ENCODE measurements at places on chromosomes 12 and 14.
A peak's percentile ranks its signal among the peaks of the same experiment; 100 is the strongest.

DNA sequence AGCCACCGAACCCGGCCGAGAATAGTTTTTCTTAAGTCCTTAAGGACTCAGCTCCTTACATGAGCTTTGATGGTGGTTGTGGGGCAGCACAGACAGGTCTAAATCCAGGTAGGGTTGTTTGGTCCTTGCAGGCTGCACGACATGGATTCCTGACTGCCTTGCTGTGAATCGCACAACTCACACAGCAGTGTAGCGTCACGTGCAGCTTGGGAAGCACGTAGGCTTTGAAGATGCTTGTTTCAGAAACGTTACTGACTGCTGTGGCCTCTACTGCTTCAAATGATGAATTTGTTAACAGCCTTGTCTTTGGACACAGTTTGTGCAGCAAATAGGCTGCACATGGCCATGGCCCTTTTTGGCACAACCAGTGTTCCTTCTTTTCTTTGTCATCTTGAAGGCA lies 29.9 kb downstream of the ZBTB42 start:
- DNase-seq = no peak

DNA sequence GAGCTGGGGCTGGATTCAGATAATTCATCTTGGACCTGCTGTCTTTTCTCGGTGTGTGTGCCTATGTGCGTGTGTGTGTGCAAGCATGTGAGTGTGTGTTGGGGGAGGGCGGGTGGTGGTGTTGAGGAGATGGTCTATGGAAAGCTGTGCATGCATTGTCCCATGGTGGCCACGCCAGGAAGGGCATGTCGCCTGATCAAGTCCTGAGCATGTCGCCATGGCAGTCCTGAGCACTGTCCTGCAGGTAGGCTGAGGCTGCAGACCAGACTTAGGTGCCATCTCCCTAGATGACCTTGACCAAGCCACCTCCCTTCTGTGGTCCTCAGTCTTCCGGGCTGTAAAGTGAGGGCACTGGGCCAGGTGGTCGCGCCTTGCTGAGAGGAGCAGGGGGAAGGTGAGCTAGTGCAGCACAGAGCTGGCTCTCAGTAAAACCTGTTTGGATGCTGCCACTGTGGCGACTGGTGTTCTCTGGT lies 81.4 kb downstream of the PAPOLA start:
- DNase-seq = no peak

DNA sequence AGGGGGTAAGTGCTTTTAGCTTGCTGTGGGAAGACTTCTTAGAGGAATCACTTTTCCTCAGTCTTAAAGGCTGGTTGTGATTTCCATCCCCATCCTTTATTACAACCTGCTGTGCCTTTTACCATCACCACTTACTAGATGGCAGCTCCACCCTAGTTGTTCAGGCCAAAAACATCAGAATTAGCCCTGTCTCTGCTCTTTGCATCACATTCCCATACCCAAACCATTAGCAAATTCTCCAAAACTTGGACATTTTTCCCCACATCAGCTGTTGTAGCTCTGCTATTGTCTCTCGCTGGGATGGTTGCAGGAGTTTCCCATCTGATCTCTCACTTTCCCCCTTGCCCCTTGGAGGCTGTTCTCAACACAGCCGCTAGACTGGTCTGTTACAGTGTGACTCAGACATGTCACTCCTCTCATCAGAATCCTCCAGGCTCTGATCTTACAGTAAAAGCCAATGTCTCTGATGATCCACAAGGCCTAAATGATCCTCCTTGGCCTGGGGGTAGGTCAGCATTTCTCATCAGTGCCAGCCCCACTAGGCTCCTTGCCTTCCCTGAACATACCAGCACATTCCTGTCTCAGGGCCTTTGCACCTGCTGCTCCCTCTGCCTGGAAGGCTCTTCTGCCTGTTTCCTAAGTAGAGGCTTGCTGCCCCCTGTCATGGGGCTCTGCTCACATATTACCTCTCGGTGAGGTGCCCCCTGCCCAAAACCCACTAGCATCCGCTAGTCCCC lies 102.5 kb downstream of the BEGAIN start:
- no peak for DNase-seq

GRCh38 chr14:68079941-68080697 lies 260.5 kb downstream of the RAD51B start:
- DNase-seq = no peak

DNA sequence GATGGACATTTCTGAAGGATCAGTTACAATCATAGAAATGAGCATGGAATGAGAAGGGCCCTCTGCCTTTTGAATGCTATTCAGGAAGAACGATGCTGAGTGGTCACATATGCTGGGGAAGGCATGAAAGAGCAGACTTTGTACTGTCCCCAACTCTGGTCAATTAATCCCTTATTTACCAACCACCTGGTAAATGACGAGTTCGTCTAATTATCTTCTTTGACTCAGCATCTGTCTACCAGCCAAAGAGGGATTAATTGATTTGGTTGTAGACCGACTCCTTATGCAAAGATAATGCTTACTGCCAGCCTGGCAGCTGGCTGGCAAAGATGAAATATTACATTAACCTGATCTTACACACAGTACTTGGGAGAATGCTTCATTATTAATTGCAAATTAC lies 152.2 kb downstream of the CHST11 start:
- no peak for DNase-seq

- DNase-seq = no peak
Observed at GRCh38 chr12:116222358-116222757, 55.1 kb downstream of the MED13L start.

GRCh38 chr14:93712838-93713724 lies 75.2 kb downstream of the PRIMA1 start:
- no peak for DNase-seq

- no peak for DNase-seq
Observed at GRCh38 chr14:92481811-92482555, 31.6 kb upstream of the RIN3 start.

DNA sequence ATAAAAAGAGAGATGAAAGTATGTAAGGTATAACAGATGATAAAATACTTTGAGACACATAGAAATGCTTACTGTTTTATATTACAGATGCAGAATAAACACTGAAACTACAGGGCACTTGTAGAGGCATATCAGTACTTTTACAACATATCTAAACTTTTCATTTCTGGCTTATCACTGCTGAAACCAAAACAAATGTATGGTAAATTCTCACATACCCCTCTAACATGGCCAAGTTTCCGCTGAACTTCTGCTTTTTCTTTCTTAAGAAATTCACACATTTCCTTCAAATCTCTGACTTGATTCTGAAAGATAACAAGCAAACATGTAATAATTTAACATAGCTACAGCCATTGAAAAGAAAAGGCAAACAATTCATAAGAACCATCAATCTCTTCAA lies 33.3 kb upstream of the C12orf50 start:
- DNase-seq = peak; percentile 24

DNA sequence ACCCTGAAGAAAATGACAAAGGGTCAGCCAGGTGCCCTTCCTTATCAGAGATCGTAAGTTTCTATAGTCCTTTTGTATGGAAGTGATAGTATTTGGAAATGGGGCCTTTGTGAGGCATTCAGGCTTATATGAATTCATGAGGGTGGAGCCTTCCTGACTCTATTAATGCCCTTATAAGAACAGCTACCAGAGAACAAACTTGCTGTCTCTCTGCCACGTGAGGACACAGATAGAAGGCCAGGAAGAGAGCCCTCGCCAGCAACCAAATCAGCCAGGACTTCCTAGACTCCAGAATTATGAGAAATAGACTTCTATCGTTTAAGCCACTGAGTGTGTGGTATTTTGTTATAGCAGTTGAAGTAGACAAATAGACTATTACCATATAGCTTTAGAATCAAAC lies 36.7 kb downstream of the TRMT5 start:
- no peak for DNase-seq

- DNase-seq = no peak
Observed at GRCh38 chr14:82710267-82710841, 1176.7 kb upstream of the SEL1L start.

DNA sequence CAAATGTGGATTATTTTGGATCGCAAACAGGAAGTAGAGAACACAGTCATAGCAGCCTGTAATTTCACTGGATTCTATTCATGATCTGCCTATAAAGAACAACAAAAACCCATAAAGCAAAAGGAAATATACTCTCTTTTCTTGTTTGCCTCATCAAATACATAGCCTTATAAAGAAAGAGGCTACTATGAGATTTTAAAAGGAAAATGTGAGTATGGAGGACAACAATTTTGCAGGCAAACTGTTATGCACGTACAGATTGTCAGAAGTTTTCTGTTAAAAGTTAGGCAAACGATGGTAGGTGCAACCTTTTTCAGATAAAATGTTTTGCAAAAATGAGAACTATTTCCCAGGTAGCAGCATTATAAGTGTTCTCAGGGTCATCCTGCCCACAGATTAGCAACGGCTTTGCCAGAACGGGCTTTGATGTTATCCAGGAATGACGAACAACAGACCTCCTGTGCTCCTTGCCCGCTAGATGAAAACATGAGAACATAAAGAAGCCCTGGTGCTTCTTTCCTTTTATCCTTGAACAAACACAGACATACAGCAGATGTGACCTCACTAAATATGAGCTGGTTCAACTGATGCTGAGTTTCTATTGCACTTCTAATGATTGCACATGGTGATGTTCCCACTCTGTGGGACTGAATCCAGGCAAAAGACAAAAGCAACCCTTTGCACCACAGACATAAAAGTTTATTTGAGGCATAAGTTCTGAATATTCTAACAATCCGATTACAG lies 88.1 kb downstream of the ITPR2 start:
- DNase-seq = no peak

GRCh38 chr12:132083614-132083940 lies 60.5 kb downstream of the DDX51 start:
- no peak for DNase-seq

GRCh38 chr14:49538852-49539251 lies 47.3 kb downstream of the RPS29 start:
- no peak for DNase-seq

DNA sequence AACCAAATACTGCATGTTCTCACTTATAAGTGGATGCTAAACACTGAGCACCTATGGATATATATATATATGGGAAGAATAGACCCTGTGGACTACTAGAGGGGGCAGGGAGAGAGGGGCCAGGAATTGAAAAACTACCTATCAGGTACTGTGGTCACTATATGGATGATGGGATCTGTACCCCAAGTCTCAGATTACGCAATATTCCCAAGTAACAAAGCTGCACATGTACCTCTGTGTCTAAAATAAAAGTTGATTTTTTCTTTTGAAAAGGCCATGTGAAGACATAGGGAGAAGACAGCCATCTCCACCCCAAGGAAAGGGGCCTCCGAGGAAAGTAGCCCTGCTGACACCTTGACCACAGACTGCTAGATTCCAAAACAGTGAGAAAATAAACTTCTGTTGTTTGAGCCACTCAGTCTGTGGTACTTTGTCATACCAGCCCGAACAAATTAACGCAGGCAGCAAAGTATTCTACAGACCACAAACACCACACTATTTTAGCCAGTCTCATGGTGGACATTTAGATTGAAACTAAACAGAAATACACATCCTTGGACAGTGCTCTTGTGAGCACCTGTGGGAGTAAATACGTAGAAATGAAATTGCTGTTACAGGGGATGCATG lies 197.1 kb downstream of the EFCAB11 start:
- no peak for DNase-seq

- no peak for DNase-seq
Observed at GRCh38 chr12:6821591-6822425, at the start of gene GPR162. TSS of gene GPR162 (plus strand) at chr12:6821821. CDS start at chr12:6823899, 2,078 bp downstream.

DNA sequence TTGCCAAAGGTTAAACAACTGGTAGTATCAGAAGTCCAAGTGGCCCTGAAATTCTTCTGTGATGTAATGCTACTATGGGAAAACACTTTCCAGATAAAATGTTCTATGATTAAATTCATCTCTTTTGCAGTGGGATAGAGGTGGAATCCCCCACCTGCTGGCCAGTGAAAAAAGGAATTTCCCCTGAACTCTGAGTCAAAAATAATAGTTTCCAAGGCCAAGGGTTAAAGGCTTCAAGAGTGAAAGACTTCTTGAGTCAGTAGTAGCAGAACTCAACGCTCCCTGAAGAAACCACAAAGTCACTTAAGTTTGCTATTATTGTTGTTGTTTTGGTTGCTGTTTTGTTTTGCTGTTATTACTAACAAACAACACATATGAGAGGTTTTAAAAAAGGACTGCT lies 330.8 kb downstream of the SOX5 start:
- DNase-seq = no peak

DNA sequence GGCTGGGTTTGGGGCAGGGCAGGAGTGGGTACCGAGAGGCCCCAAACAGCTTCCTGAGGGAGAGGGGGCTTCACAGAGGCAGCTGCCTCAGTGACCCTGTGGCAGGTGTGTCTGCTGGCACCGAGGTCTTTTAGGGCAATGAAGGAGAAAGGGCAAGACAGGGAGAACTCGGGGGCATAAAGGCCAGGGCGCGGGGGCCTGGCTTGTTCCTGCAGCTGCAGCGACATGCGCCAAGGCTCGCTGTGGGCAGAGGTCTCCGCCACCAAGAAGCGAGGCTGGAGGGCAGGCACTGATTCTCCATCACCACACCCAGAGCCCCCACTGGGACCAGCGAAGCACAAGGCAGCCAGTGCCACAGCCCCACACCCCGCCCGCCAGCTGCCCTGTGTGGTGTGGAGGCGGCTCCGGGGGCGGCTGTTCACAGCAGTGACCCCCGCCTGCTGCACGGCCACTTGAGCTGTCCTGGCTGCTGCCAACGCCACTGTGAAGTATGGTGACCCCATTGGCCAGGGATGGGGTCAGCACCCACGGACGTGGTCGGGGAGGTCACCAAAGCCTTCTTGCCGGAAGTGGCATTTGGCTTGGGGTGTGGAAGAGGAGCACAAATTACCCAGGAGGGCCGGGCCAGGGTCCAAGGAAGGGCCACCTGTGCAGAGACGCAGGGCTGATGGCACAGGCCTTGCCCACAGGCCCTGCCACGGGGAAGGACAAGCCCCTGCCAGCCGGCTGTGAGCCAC lies 16.4 kb downstream of the BAG5 start:
- no peak for DNase-seq

- no peak for DNase-seq
Observed at GRCh38 chr14:79411403-79412174, 799.7 kb downstream of the DIO2 start.

GRCh38 chr12:87272851-87273250 lies 756.4 kb downstream of the C12orf50 start:
- no peak for DNase-seq

GRCh38 chr12:131261906-131262305 lies 308.2 kb downstream of the ADGRD1 start:
- no peak for DNase-seq

DNA sequence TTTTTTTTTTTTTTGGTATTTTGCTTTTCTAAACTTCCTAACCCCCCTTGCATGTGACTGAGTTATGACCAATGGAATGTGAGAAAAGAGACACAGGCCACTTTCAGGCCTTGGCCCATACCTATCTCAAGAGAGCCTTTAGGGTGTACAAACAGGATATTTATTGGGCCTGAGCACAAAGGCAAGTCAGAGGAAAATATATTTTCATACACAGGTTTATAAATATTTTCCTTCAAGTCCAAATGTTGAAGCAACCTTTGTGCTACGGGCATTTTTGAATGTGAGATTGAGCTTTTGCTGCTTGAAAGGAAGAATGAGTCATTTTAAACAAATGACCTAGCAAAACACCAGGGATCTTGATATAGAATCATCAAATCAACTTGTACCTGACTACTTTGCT lies 228.6 kb upstream of the E2F7 start:
- no peak for DNase-seq

All from GF-D8 (cell line).